ENCODE measurements at places on chromosomes 1 and 21. TPM values are rescaled to one million over a fixed set of nuclear protein-coding genes. Genes with fewer than 3 reads are reported as not detected.

DNA sequence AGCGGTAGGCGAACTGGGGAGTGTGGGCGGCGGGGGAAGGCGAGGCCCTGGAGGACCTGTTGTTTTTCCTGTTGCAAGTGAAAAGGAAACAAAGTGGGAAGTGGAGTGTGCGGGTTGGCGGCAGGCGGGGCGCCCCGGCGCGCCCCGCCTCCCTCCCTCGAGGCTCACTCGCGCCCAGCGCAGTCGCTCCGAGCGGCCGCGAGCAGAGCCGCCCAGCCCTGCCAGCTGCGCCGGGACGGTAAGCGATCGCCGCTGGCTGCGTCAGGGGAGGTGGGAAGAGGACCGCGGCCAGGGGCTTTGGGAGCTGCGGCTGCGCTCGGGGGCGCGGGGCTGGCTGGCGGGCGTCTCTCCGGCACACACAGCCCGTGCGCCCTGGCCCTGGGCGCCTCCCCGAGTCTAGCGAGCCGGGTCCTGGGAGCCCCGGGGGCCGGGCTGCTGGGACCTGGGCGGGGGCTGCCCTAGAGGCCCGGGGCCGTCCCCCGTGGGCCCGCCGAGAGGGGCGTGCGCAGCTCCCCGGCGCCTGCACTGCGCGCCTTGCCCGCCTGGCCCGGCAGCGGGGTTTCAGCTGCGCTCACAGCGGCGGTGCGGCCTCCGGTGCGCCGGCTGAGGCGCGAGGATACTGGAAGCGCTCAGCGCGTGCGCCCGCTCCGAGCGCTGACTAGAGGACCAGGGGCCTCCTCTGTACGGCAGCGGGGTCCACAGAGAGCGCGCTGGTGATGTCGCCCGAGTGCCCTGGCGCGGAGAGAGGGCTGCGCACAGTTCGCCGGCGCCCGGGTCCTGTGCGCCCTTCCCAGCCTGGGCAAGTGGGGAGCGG is at the start of gene PIK3CD:
TSS of gene PIK3CD (plus strand) at position 167 of the 814 bp plus-strand sequence. CDS start 58,725 bp downstream, outside the sequence.
- no peak for DNase-seq

DNA sequence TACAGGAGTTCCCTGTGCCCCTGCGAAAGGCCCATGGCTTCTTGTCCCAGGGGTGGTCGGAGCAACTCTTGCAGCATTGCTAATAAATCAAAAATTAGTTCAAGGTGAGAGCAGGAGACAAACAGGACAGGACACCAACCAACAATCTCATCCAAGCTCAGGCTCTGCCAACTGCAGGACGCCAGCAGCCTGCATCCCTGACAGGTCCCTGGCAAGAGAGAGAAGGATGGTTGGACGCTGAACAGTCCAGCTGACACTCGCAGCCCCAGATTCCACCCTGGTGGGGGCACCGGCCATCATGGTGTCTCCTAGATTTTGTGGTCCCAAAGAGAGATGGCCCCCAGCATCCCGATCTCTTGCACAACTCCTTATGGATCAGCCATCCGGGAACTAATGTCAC is 142.1 kb upstream of the VAMP3 start:
- DNase-seq = no peak

AHDC1 gene
- polyA plus RNA-seq = 82.9 TPM

- DNase-seq = no peak
These were observed 23.3 kb downstream of the KIRREL1 start for GRCh38 chr1:158016651-158017335.

DNA sequence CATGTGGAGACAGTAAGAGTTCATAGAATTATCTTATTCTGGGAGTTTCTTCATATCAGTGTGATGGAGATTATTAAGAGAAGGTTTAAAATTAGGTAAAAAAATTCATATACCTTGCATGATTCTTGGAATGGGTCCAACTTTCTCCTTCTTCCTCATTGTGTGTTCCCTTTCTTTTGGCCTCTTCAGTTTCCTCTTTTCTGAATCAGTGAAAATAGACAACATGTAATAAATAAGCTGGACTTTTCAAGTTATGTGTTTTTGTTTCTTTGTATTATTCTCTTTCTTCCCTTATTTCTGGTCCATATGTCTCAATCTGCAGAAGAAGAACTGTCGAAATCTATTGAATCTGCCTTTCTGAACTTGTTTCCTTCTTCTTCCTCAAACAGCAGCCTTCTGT is 30.5 kb downstream of the C4BPA start:
- no peak for DNase-seq
